ENCODE measurements at places on chromosomes 11 and 22. TPM values are rescaled to one million over a fixed set of nuclear protein-coding genes. Genes with fewer than 3 reads are reported as not detected.

GRCh38 chr11:134260503-134260902 is 7.1 kb downstream of the ACAD8 start:
- H3K4me3 ChIP-seq, result no peak overlapping the region
- no peaks in the 10 kb centered on the region for H3K27me3 ChIP-seq
- no peaks in the 10 kb centered on the region for H3K4me1 ChIP-seq
- DNase-seq, result no peak
- no peak overlapping the region for H3K27ac ChIP-seq

- H3K27me3 ChIP-seq, result no peaks in the 10 kb centered on the region
- no peak overlapping the region for H3K4me3 ChIP-seq
- H3K36me3 ChIP-seq, result no peaks in the 10 kb centered on the region
Measured at GRCh38 chr11:19832086-19832750, 119.6 kb downstream of the NAV2 start.

DNA sequence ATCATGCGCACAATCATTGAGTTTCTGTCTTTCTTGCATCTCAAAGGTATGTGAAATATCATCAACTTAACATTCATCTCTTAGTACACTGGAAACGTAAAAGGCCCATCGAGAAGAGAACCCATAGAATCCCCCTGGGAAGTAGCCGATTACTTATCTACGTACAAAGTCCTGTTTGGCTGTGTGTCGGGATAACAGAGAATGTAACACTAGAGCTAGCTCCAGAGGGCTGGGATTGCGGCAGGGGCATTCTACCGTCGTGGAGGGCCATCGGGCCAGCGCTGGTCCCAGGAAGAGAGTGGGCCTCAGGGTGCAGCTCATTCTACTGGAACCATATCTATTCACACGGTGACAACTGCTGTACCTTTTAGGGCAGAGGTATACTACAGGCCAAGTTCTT is 4.5 kb downstream of the GAL start:
- H3K4me3 ChIP-seq, result no peak overlapping the region
- H3K4me1 ChIP-seq, result peaks cover 3% of the 10 kb centered on the region
- no peaks in the 10 kb centered on the region for H3K27me3 ChIP-seq
- H3K36me3 ChIP-seq, result peaks cover 24% of the 10 kb centered on the region
- no peak overlapping the region for H3K27ac ChIP-seq

- no peak for DNase-seq
- no peak overlapping the region for H3K27ac ChIP-seq
- no peaks in the 10 kb centered on the region for H3K4me1 ChIP-seq
- H3K4me3 ChIP-seq, result no peak overlapping the region
Measured at GRCh38 chr22:44529827-44530523, 31.9 kb upstream of the RTL6 start.

DNA sequence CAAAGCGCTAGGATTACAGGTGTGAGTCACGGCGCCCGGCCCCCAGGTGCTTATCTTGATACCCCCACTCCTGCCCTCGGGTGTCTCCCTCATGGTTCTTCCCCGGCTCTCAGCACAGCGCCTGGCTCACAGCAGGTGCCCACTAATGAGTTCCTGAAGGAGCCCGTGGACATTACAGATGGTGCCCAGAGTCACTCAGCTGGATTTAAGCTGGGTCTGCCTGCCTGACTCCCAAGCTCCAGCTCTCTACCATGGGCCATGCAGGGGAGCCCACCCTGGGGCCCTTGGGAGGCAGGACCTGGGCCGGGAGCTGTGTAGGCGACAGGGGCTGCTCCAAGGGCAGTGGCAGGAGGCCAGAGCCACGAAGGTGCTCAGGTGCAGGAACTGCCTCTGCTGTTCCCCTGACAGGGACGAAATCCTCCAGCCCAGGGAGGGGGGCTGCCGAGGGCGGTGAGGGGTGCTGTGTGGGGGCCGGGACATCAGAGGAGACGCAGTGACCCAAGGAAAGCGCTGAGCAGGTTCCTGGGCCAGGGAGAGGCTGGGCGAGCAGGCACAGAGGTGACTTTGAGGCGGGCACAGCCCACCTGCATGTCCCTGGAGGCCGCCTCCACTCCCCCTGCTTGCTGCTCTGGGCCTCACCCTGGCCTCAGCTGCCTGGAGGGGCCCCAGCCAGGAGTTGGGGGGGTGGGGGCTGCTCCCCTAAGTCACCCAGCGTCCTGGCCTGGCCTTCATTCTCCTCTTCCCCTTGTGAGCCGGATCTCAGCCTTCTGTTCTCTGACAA is 14.6 kb upstream of the FLRT1 start:
- H3K27me3 ChIP-seq, result no peaks in the 10 kb centered on the region

DNA sequence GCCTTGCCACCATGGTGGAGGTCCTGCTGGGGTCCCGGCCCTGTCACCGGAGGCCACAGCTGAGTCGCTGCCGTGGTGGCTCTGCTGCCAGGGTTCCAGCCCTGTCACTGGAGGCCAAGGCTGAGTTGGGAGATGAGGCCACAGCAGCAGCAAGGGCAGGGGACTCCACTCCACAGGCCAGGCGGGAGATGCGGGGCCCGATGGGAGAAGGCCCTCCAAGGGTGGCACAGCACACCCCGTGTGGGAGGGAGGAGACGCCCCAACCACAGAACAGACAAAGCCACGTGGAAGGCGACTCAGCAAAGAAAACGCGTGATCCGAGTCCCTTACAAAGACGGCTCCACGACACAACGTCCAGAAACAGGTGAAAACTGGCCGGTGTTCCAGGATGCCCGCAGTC is 159.3 kb downstream of the BRD1 start:
- peaks cover 13% of the 10 kb centered on the region for H3K27me3 ChIP-seq
- H3K4me1 ChIP-seq, result no peaks in the 10 kb centered on the region
- H3K36me3 ChIP-seq, result no peaks in the 10 kb centered on the region
- no peak overlapping the region for H3K4me3 ChIP-seq
- no peak overlapping the region for H3K27ac ChIP-seq

GRCh38 chr11:38582756-38583155 is 1984.7 kb upstream of the RAG2 start:
- DNase-seq, result no peak
- H3K36me3 ChIP-seq, result no peaks in the 10 kb centered on the region
- no peaks in the 10 kb centered on the region for H3K27me3 ChIP-seq
- H3K4me3 ChIP-seq, result no peak overlapping the region
- H3K27ac ChIP-seq, result no peak overlapping the region

The MRGPRF gene
- total RNA-seq, result 0.76 TPM

The ANO5 gene
- 1.1 TPM for total RNA-seq

The MS4A8 gene
- 0.17 TPM for total RNA-seq

The PVALB gene
- not detected for total RNA-seq
